Cerebellum (tissue), 4 donors: ENCODE measurements at places on chromosomes 1 and 21. TPM values are rescaled to one million over a fixed set of nuclear protein-coding genes. Genes with fewer than 3 reads are reported as not detected.

DNA sequence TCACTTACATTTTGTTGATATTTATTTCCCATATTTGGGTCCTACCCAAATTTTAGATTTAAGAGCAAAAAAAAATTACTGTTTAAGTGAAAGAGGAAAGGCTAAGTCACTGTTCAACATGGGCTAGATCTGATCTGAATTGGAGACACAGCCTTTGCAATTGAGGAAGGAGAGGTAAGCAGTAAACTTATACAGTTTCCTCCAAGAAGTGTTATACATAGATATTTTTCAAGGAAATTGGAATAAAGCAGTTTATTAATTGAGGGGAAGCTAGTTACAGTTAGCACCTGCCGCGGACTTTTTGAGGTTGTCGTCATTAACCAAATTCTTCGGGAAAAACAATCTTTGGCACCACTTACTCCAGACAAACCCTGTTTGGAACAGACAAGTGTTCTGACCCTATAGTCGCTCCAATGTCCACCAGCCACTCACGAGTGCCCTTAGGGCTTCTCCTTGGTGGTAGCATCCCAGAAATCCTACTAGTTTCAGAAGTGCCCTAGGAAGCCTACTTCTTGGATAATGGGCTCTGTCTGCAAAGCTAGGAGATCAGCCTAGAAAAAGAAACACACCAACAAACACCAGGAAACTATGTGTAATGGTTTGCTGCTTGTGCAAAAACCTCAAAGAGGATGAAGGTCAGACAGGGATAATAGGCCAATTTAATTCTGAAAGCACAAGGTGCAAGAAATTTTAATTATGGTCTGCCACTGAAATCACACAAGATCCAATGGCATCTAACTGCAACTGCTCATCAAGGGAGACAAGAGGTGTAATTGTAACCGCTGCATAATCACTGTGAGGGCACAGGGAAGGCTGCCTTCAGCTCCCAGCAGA, 2.5 kb downstream of the WLS start:
- no peak for DNase-seq

- DNase-seq = no peak
Measured at GRCh38 chr1:118947790-118948189, 40.4 kb downstream of the TBX15 start.

- DNase-seq = peak; percentile 72
Measured at GRCh38 chr21:42012344-42012743, 2.2 kb upstream of the ZBTB21 start.

- DNase-seq = no peak
Measured at GRCh38 chr1:185559684-185560331, 174.4 kb upstream of the HMCN1 start.

- DNase-seq = no peak
Measured at GRCh38 chr1:170768929-170769328, 105.0 kb downstream of the PRRX1 start.

DNA sequence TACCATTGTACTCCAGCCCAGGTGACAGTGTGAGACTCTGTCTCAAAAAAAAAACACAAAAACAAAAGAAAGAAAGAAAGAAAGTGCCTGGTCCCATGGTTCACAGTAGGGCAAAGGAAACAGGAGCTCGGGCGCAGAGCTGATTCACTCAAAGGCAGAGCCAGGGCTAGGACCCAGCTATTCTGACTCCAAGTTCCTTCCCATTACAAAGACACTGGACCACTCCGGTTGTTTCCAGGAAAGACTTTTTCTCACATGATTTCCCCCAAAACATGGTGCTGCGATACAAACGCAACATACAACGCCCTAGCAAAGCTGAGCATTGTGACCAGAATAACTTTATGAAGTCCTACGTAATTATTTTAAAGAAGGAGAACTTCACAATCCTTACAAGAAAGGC, 10.7 kb downstream of the ABCG1 start:
- DNase-seq = no peak

DNA sequence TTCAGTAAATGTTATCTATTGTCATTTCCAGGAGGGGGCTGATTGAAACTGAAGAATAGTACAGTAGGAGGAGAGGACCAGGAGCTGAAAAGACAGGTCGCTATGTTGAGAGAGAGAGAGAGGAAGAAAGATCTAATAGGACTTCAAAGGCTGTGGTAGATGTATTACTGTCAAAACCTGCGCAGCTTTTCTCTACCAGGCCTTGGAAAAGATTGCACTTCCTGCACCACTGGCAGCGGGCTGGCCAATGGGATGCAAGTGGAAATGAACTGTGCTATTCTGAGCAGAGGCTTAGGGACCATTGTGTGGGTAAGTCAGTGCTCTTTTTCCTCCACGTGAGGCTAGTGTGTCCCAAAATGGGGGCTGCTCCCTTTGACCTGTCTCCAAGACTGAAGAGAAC, 47.1 kb downstream of the MDM4 start:
- DNase-seq = no peak

DNA sequence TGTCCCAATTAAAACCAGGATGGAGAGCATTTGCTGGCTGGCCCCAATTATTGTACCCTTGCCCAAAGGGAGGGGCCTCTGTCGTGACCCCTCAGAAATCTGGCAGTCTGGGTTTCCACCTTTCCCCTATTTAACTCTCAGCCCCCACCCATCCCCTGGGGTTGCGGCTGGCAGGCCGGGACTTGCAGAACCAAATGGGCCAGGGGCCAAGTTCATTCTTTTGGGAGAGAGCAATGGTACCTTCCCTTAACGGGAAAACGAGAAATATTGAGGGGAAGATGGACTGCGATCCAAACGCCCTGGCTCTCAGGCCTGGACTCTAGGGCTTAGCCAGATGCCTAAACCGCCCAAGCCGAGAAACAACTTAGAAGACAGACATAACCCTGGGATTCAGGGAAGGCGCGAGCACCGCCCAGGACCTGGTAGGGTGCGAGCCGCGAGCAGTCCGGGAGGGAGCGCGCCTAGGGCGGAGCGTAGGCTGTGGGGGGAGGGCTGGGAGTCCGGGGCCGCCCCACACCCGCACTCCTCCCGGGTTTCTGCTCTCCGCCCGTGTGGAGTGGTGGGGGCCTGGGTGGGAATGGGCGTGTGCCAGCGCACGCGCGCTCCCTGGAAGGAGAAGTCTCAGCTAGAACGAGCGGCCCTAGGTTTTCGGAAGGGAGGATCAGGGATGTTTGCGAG, at the start of gene SLC27A3:
Gene SLC27A3 (plus strand): TSS at position 628 of the 678 bp plus-strand sequence. CDS start 91 bp downstream, outside the sequence.
- peak; percentile 77 for DNase-seq

DNA sequence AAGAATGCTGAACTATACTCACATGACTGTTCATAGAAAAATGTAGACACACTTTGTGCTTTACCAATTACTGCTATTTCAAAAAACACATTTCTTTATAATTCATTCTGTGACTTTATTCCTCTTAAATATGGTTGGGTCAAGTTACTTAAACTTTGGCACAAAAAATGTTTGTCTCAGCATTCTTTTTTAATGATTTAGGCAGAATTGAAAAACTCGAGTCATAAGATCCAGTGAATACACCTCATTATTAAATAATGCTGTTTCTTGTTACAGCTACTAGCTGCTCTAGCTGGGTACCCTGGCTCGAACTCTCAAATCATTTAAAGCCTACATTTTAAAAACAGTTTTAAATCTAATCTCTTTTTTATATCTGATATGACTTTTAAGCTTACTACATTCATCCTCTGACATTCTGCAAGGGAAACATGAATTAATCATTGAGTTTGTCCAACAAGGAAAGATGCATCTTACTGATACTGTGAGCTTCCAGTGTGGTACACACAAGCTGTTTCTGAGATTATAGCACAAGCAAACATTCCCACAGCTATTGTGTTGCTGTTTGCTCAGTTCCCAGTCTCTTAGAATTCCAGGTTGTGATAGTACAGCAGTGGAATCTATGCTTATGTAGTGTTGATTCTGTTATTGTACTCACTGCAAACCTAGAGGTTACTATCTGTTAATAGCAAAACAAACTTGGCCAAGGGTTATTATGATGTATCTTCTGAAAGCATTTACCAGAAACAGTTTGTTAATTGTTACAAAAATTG, 746.5 kb downstream of the USP25 start:
- no peak for DNase-seq

GRCh38 chr1:33228935-33229487, 27.3 kb upstream of the ZNF362 start:
- DNase-seq = peak; percentile 80

DNA sequence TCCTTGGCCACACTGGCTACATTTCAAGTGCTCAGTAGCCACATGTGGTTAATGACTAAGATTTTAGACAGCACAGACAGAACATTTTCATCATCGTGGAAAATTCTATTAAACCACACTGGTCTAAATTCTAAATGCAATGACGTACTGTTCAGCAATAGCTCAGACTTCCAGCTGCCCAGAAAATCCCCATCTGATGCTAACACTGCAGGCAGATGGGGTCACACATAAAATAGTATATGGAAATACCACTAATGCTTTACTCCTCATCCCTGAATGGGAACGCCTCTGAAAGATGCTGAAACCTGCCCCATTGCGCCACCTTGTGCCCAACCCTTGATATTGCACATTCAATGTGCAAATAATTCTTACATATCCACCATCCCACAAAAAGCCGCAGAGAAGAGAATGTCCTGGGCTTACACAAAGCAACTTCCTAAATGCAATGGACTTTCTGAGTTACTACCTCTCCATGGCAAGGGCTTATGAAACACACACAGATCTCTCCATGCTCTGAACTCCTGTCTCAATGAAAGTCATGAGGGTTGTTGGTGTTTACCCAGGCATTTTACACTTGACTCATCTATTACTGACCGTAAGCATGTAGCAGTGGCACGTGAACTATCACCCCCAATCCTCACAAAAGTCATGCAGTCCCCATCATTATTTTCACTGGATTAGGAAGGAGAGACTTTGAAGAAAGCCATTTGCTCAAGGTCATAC, 20.3 kb upstream of the SLC5A9 start:
- peak; percentile 38 for DNase-seq

- no peak for DNase-seq
Measured at GRCh38 chr21:35575280-35575915, 484.9 kb downstream of the SETD4 start.

DNA sequence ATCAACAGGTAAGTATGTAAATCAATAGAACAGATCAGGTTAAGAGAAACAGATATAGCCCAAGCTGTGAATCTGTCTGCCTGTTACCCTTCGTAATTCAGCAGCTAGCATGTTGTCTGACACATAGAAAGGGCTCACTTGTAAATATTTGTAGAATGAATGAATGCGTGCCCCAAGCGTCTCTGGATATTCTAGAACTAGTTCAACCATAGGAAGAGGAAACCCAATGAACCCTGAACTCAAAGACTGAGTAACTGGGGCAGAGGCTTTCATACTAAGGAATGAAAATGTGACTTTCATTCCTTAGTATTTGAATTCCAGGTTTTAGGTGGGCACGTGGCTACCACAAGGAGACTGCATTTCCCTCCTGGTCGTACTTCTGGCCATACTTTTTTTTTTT, 60.1 kb upstream of the SMYD2 start:
- no peak for DNase-seq

- no peak for DNase-seq
Measured at GRCh38 chr1:226670073-226670472, 69.0 kb downstream of the ITPKB start.

DNA sequence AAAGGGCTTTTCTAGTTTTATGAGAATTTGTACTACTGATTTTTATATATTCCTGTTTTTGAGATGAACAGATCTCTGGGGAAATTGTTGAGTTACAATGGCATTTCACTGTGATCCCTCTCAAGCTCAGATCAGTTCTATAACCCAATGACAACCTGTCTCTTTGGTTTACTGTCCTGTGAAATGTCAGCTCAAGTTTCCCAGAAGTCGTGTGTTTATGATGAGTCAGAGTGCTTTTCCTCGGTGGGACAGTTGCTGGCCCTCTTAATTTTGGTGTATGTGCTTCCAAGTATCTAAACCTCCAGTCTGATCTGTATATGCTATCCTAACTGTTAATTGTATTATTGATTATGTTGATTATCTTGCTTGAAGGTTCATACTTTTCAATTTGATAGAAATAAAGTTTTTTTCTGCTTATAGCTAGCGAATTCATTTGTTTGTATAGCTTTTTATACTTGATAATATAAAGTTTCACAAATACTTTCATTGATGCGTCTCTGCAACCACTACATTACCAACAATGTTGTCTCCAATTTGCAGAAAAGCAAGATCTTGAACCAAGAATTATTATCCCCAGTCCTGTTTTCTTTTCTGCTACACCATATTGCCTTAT, 77.5 kb upstream of the DNAJC6 start:
- no peak for DNase-seq

DNA sequence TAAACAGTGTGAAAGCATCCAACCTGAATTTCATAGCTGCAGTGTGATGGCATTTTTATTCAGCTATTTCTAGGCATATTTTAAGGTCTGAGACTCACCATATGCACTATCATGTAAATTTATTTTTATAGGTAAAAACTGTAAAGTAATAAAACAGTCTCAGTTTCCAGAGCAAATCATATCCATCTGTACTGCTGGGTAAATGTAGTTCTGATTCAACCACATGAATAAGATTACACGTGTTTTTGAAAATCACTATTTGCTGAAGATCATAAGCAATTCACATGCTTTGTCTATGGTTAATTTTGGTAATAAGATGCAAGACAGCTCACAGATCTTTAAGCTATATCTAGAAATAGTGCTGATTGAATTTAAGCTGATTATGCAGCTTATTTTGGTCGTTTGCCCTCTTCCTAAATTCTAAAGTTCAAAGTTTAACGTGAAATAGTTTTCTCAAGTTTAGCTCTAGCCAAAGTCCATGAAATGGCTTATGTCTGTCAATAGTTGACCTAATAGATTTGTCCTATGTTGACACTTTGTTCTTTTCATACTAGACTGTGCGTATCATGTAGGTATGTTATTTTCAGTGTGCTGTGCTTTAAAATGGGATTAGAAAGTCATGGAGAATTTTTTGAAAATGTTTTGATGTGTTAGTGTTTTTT, 489.0 kb downstream of the USP25 start:
- no peak for DNase-seq

DNA sequence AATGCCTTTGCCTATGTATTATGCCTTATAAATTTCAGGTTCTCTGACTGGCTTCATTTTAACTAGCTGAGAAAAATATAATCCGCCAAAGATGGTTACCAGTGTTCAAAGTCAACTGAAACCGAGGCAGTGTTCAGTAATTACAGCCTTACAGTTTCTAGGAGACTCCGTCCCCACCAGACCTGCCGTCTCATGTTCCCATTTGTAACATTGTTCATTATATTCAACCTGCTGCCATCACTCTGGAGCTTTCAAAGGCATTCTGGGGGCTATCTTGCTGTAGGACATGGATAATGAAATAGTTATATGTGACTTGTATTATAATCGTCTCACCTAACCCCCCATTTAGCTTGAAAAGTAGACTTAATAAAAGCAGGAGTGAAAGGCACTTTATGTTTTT, 302.5 kb downstream of the RWDD3 start:
- DNase-seq = no peak

GRCh38 chr1:218298398-218298797, 13.3 kb downstream of the RRP15 start:
- no peak for DNase-seq

The SYT2 gene
- total RNA-seq = 13.2 TPM

The ILDR2 gene
- 72.6 TPM for total RNA-seq

The ELF3 gene
- 0.73 TPM for total RNA-seq

The TMEM269 gene
- 0.64 TPM for total RNA-seq

The FMO4 gene
- 2.4 TPM for total RNA-seq

The SPRR1B gene
- total RNA-seq = not detected

The HPDL gene
- 1.3 TPM for total RNA-seq
